ENCODE measurements at places on chromosomes 13 and 19.

DNA sequence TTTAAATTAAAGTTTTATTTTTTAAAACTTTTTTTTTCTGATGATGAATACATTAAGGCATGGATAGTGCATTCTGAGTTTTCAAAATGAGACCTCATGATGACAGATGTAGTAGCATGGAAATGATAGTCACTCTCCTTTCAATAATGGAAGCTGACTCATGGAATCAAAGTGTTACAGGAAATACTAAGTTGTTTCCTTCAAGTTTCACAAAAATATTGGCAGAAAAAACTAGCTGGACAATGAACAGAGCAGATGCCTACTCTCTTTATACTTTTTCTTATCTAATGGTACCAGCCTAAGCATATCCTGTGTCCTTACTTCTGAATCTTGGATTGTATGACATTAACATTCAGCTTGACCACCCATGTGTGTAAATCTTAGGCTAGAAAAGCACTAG is 1337.3 kb downstream of the PCDH9 start:
- no peak for DNase-seq

DNA sequence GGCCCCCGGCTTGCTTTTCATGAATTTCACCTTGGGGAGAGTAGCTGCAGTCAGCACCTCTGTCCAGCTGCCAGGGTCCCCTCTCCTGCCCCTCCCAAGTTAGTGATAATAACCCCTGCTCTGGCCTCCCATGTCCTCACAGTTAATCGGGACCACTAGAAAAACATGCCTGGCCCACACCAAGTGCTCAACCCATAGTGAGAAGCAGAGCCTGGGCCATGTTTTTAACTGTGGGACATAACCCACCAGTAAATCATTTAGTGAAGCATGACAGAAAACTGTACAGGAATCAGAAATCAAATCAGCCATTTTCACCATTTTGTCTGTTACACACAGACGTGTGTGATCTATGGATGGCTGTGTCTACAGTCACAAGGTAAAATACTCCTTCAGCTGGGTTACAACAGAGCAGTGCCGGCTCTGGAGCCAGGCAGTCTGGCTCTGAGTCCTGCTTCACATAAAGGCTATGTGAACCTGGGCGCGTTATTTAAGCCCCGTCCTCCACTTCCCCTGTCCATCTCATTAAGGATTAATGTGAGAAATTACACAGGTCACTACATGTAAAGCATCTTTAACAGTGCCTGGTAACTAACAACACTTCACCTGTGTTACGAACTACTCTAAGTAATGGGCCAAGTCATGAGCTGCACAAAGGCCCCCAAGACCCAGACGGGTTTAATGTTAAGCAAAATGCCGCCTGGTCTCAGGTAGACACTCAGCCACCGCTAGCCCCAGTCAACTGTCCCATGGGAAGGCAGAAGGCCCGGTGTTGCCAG is 7.6 kb upstream of the ECH1 start:
- no peak for DNase-seq

- no peak for DNase-seq
Observed at GRCh38 chr13:33994826-33995502, 177.0 kb downstream of the RFC3 start.

GRCh38 chr13:75368167-75368566 is 113.8 kb downstream of the TBC1D4 start:
- no peak for DNase-seq

GRCh38 chr19:1017115-1017905 is 3.6 kb downstream of the TMEM259 start:
- no peak for DNase-seq

DNA sequence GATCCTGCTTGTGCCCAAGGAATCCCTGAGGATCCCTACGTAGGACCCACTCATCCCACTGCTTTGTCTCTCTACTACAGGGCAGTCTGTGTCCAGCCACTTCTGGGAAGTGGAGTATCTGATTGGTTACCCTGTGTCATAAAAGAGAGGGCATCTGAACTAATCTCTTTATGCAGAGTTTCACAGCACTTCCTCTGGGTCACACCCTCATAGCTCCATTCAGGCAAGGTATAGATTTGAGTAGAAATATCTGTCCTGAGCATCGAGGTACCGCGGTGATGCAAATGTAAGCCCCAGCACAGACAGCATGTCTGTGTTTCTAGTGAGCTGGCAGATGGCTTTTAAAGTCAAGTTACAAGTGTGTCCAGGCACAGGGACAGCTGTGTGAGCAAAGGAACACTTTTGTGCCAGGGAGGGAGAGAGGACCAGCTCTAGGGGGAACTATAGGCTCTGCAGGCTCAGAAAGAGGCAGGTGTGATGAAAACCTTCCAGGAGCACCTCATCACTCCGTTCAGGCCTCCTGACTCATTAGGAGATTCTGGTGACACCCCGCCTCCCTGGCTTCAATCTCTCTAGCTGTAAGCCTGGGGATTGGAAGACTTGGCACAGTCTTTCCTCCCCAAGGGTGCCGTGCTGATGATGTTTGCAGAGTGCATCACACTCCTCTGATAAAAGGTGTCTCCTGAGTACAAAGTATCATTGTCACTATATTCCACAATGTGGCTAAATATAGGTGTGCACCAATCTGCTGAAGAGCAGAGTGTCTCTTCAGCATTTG is 84.3 kb upstream of the UBL3 start:
- DNase-seq = peak; percentile 32

DNA sequence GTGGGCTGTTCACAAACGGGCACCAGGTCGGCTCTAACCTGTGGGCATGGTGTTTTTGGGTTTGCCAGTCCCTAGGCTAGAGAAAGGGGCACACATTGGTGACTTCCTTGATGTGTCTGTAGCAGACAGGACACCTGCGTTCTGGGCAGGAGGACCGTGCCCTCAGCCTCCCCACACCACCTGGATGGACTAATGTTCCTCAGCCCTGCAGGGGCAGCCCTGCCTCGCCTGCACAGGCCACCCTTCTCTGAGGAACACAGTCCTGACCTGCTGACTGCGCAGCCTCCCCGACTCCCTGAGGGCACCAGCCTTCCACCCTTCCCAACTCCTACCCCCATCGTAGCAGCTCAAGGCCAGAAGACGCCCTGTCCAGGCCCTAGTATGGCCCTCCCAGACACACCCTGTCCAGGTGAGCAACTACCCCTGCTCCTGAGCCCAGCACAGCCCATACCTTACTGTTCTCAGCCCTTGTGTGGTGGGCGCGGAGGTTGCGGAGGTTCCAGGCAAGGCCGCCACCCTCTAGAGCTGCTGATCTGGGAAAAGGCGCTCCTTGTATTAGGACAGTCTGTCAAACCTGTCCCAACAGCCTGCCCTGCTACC is 55.7 kb downstream of the GGACT start:
- DNase-seq = no peak

- DNase-seq = peak; percentile 62
Observed at GRCh38 chr19:1856698-1857603, 6.4 kb downstream of the KLF16 start.

GRCh38 chr19:38395381-38396114 is 7.1 kb downstream of the SPRED3 start:
- DNase-seq = peak; percentile 64

DNA sequence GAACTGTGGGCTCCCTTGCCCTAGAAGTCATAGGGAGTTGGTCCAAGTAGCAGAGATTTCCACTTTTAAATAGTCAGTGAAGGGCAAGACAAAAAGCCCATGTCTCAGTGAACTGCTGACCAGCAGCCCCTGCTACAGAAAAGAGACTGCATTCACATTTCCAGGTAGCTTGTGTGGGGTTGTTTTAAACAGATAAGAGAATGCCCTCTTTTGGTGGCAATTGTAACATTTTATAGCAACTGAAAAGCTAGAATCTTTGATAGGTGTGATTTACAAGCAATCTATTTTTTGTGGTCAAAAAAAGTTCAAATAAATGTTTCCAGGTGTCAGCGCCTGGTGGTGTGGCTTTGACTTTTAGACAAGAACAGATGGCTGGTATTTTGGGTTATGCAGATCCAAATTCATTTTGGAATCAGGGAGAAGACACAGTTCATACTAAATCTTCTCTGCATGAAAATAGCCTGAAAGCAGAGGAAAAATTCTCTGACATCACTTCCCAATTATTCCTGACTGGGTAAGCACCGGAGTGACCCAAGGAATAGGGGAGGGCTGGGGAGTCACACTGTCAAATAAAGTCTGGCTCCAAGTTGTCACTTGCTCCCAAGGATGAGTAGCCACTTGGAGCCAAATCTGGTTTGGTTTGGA is 26.2 kb upstream of the GPR12 start:
- no peak for DNase-seq

GRCh38 chr13:74361274-74361673 is 227.1 kb upstream of the KLF12 start:
- no peak for DNase-seq

DNA sequence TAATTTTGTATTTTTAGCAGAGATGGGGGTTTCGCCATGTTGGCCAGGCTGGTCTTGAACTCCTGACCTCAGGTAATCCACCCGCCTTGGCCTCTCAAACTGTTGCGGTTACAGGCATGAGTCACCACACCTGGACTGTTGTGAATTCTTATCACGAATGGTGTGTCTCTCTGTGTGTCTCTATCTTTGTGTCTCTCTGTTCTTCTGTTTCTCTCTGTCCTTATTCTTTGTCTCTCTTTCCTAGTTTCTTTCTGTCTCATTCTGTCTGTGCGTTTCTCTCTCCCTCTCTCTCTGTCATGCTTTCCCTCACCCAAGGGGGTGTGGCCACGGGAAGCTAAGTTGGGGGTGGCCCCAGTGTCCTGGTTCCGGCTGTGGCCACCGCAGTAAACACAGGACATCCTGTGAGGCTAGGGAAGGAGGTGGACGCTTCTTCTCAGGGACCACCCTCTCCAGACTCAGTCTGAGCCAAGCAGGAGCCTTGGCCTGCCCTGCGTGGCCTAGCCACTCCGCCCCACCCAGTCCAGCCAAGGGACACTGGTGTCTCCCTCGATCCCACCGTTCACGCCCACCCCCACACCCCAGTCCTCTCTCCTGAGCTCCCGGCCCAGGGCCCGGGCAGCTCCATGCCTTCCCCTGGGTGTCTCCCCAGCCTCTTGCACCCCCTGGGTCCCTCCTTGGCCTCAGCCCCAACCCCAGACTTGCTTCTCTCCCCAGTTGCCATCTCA is 3.9 kb upstream of the PRX start:
- DNase-seq = no peak

DNA sequence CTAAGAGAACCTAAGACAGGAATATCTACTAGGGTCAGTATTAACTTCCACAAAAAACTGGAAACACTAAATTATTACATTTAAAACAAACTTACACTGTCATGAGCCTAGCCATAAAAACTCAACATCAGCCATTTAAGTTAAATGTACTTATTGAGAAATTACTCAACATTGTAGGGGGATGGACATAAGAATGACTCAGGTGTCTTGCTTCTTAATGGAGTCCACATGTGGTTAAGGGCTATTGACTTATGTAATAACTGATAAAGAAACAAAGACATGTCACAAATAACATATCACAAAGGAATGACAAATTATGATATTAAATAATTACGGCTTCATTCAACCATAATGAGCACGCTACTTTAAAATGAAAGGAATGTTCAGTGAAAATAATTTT is 36.2 kb downstream of the CLDN10 start:
- DNase-seq = no peak

GRCh38 chr19:39518975-39519374 is 4.0 kb downstream of the SELENOV start:
- DNase-seq = no peak
